KBM-7 (cell line): ENCODE measurements at places on chromosomes 7 and 10.

DNA sequence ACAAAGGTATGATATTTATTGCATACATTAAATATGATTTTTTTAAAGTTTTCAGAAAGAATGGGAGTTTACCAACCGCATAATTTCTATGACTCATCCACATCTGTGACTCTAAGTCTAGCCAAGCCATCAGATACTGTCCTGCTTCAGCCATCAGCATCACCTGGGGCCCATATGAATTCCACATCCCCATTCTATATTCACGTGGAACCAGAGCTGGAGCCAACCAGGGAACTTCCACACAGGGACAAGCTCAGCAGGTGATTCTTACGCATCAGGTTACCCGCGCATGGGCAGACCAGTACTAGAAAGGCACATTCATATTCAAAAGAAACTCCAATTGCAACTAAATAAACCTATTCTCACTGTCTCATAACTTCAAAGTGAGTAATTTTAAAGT is 817.7 kb upstream of the IGFBP3 start:
- DNase-seq = no peak

GRCh38 chr7:48161407-48162125 is 9.7 kb upstream of the ABCA13 start:
- DNase-seq = no peak

DNA sequence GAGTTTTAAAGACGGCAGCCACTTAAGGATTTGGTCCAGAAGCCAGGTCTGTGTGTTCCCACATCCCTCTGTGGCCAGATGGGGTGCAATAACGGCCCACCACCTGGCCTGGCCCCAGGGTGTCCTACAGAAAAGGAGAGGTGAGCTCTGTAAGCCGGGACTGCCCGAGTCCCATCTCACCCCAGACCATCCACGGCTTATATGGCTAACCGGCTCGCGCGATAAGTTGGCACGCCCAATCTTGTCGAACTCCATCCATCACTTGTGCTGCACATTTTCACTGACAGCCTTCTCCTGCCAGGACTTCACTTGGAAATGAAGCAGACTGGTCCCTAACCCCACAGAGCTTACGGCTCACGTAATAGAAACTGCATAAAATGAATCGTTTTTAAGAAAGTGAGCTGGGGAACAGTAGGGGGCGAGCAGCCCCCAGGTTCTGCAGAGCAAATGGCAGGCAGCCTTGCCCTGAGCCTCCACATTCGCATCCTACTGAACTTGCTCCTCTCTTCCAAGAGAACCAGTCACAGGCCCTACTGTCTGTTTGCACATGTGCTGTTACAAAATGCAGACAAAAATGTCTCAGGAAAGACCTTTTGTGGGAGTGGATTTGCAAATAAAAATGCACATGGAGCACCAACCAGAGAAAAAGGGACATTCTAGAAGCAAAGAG is 98.2 kb downstream of the TNS3 start:
- DNase-seq = peak; percentile 42

DNA sequence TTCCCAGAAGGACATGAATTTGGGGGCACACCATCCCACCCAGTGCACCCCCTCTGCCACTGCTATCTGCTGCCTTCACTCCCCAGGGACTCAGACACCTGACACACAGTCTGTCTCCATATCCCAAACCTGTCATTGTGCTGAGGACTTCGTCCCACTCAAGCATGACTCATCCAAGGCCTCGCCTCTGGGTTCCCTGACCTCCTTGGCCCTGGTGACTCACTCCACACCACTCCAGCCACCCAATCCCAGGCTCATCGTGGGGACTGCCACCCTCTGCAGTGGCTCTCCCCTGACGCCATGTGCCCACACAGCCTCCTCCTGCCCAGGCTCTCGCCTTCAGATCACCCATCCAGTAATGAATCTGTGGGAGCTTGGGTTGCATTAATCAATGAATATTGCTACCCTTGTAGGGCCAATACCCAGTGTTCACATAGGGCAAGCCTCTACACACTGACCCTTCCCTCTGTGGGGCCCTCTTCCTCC is 6.6 kb upstream of the INSIG1 start:
- DNase-seq = no peak

DNA sequence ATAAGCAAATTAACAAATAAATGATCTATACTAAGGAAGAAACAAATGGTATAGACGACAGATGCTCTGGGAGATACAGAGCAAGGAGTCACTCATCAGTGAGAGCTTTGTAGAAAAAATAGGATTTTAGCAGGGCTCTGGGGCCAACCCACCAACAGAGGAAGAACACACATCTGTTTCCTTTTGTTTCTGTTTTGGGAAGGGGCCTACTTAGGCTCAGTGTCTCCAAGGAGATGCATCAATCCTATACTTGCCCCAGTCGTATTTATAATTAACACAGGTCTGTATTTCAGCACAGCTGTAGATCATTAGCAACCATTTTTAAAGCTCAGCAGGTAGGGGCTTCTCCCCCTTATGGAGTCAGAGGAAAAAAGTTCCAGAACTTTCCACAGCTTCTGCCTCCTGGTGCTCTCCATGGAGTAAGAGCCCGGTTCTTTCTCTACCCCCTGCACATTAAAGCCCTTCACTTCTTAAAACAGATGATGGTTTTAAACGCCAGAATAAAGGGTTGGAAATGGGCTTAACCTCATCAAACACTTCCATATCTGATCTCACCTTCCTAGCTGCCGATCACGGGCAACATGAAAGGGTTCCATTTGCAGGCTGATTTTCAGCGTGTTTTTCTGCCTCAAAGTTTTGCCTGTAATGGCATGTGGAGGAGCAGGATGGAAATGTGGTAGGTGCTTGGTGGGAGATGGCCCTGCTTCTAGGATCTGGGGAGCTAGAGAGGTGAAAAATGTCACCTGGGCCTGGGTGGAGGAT is 291.7 kb downstream of the TCF7L2 start:
- DNase-seq = peak; percentile 3

DNA sequence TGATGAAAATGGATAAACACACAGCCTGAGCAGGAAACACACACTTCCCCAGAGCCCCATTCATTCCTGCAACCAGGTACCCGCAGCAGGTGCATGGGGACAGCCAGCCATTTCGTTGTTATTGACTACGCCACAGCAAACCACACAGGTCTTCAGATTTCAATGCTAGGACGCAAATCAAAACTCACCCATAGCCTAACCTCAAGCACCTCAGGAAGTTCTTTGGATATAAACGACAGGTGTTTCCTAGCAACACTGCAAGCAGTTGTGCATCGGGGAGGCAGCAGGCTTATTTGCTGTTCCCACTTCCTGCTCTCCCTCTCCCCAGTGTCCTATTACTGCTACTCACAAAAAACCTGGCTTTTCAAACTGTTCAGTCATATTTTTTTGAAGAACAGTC is 176.5 kb upstream of the FRMD4A start:
- DNase-seq = peak; percentile 49

DNA sequence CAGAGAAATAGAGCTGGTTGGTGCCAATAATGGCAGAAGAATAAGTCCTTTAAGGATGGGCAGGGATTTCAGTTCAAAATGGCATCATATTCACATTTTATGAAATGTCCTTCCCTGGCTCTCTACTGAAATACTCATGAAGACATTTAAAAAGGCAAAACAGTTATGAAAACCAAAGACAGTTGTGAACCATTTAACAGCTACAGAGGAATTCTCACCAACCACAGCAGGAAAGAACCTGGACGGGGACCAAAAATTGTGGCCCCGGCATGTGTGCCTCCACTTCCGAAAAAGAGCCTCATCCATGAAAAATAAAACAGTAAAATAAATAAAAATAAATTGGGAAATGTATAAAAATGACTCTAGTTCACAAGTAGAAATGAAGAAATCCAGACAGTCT is 539.5 kb downstream of the SUGCT start:
- no peak for DNase-seq

DNA sequence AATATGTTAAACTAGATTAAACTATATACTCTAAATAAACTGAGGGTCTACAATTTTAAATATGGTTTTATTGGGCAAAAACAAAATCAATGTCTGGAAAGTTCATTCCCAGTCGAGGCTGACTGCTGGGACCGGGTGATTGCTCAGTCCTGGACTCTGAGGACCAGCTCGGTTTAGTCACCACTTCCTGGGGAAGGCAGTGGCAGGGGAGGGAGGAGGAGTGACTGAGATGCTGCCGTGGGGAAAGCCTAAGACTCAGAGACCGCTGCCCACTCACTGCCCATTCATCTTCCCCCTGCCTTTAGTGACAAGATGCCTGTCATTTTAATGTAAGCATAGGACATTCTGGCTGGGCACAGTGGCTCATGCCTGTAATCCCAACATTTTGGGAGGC is 29.0 kb downstream of the ATOH7 start:
- no peak for DNase-seq

- DNase-seq = no peak
Observed at GRCh38 chr10:1400101-1401070, 336.9 kb downstream of the ADARB2 start.

DNA sequence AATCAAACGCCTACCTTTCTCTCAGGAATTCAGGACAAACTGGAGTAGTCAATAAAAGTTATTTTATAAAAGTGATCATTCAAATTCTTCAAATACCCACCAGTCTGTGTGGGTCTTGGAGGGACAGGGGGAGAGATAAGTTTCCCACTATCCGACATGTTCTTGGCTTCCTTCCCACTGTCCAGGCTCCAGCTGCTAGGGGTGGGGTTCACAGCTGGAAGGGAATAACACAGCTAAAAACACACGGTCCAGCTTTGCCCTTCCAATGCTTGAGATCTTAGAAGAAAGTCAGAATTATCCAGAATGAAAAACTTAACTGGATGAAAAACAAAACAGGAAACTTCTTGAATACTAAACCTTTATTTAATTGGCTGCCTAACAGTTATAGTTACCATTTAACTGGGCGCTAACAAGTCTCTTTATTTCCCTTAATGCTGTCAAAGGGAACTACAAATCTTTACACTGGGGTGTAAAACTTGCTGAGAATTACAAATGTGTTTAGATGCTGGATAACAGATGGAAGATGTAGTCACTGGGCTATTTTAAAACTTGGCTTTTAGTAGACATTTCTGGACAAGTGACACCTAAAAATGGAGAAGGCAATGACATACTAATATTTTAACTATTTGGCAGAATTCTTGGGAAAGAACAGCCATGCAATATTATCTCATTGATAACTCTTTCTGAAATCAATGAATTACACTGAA is 172.8 kb upstream of the IMMP2L start:
- DNase-seq = no peak

DNA sequence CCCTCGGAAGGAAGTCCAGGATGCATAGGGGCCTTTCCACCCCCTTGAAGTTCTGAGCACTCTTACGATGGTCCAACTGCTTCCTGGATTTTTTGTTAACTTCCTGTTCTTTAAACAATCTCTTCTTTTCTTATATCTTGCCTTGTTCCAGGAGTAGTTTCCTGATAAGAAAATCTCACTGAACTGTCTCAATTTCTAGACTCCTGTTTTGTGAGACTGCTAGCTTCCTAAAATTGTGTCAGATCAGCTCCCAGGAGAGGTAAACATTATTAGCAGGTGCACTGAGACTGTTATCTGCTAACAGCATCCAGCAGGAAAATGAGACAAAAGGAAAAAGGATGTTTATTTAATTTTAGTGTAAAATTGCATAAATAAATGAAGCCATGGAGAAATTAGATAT is 106.2 kb upstream of the PITRM1 start:
- no peak for DNase-seq

DNA sequence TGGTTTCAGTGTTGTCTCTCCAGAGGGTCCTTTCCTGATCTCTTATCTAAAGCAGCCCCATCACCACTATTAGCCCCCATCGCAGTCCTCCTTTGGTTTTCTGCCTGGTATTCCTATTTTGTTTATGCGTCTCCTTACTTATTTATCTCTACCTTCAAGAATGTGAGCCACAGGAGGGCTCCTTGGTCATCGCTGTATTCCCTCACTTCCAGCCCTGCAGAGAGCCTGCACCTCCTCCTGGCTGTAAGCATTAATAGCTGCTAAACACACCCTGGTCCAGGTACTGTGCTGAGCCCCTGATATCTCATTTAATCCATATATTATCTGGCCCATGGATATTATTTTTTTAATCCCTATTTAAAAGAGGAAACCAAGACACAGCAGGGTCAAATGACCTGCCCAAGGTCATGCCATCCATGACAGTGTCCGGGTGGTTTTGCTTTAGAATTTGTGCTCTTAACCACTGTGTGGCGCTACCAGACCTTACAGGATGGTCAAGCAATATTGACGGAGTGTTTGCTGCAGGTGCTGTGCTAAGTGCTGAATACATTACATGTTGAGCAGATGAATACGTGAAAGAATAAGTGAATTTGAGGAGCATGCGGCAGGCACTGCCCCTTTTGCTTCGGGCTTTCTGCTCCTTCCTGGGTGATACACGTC is 227.2 kb downstream of the ADAM12 start:
- DNase-seq = no peak

DNA sequence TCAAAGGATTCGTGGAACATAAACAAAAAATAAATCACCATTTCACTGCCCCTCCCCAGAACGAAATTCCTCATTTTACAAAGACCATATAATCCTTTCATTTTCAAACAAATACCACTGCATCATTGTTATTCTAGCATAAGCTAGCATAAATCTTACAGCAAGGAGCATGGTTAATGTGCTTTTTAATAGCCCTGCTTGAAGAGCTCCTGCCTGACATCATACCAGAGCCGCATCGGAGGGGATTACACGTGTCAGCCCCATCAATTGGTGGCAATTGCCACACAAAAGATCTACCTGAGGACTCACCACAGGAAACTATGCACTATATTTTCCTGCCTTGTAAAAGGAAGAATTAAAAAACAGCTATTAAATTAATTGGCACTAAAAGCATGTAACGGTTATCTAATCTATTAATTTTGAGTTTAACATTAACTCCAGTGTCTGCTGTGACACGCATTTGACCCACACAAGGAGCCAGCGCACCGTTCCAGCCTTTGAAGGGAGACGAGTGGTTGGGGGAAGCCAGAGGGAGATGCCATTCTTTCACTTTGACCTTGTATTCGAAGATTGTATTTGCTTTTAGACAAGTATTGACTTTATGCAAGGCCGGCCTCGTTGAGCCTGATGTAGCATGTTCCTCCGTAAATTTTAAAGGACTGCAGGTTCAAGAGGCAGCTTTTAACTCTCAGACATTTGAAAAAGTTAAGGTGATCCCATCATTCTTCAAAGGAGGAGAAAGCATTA is 261.1 kb upstream of the RNF32 start:
- no peak for DNase-seq

DNA sequence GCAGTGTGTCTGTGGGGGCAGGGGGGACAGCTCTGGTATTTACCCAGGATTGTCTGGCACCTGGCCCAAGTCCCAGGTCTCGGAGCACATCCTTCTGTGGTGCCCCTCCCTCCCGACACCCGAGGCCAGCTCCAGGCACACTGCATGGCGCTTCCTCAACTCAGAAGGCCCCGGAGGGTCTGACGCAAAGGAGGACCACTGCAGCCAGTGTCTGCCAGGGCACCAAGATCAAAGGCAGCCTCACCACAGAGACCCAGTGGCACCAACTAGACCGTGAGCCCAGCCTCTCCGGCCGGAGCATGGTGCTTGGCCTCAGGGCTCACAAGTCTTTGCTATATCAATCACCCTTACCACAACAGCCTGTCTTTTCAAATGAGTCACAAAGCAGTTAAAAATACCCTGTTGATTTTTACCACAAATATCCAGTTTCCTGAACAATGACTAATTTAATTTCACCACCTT is 99.3 kb upstream of the DDC start:
- DNase-seq = no peak
